Stimulated activated CD4-positive, alpha-beta T cell treated with anti-CD3 and anti-CD28 coated beads, TNF-alpha, amount 100 ng/mL, for 24 hours (primary cell): ENCODE measurements at places on chromosomes 2 and 18.

- DNase-seq = no peak
These were observed 5.6 kb downstream of the PHLPP1 start for GRCh38 chr18:62720766-62721613.

- DNase-seq = no peak
These were observed 121.1 kb downstream of the LAMA3 start for GRCh38 chr18:23810396-23810795.

GRCh38 chr2:2026851-2027250 lies 282.5 kb upstream of the PXDN start:
- DNase-seq = no peak

DNA sequence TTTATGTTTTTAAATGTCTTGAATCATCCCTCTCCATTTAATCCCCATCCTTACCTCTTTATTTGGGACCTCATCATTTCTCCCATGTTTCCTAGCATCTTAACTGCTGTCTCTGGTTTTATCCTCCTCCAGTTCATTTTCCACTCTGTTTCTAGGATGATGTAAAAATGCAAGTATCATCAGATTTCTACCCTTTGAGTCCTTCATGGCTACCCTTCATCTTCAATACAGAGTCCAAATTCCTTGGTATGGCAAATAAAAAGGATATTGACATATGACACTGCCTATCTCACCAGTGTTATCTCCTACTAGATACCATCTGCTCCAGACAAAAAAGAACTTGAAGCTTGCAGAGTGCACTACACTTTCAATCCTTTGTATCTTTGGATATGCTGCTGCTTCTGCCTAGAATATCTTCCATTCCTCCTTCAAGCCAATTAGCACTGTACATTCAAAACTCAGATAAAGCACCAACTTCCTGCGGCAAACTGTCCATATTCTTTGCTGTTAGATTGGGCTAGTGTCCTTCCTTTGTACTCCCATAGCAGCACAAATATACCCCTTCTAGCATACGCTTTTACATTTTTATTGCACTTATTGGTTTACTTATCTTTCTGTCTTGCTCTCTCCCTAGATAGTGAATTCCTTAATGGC lies 24.6 kb upstream of the TLK1 start:
- no peak for DNase-seq

GRCh38 chr2:20484034-20484617 lies 37.3 kb downstream of the RHOB start:
- DNase-seq = no peak

- DNase-seq = no peak
These were observed 1303.8 kb upstream of the NRXN1 start for GRCh38 chr2:52335727-52336126.

GRCh38 chr2:49943944-49944778 lies 789.8 kb upstream of the FSHR start:
- no peak for DNase-seq

DNA sequence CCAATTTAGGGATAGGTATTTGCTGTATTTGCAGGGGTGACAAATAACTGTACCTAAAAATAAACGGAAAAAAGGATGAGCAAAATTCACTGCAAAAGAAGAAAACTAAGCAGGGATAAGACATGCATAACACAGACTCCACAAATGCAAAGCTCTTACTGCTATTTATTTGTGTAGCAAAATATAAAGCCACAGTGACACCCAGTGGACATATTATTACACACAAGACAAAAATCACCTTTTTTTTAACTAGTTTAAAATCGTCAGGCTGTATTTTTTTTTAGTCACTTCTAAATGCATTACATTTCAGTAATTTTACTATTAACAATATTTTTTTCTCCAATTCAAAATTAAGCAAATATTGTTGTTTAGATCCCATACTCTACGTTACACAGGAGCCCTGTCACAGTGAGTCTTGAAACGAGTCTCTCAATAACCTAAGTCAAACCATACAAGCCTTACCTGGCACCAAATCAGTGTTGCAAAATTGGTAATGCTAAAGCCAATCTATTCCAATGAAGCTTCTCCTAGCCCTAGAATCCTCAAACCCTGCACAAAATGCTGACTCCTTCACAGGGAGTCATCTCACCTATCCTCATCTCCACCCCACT lies 23.7 kb downstream of the METTL4 start:
- DNase-seq = no peak

DNA sequence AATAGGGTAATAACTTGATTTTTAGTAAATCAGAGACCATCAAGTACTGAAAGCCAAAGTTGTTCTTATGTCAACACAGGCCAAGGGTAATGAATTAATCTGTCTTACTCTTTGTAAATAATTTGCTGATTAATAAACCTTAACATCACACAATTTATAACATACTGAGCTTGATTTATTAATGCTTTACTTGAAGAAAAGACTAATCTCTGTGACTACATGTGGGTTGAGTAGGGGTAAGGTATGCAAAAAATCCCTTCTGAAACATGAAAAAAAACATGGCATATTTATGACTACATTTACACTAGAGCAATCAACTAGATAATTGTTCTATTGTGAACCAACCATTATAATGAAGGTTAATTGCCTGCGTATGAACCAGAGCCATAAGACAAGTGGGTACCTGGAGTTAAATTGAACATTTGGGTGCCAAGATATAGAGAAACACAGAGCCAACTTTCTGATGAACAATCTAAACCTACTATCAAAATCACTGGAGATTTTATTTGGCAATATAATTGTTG lies 67.7 kb upstream of the GRB14 start:
- DNase-seq = no peak

- DNase-seq = no peak
These were observed 230.9 kb upstream of the ZSWIM2 start for GRCh38 chr2:187079901-187080300.

- DNase-seq = no peak
These were observed 17.1 kb downstream of the GYPC start for GRCh38 chr2:126672980-126673605.

DNA sequence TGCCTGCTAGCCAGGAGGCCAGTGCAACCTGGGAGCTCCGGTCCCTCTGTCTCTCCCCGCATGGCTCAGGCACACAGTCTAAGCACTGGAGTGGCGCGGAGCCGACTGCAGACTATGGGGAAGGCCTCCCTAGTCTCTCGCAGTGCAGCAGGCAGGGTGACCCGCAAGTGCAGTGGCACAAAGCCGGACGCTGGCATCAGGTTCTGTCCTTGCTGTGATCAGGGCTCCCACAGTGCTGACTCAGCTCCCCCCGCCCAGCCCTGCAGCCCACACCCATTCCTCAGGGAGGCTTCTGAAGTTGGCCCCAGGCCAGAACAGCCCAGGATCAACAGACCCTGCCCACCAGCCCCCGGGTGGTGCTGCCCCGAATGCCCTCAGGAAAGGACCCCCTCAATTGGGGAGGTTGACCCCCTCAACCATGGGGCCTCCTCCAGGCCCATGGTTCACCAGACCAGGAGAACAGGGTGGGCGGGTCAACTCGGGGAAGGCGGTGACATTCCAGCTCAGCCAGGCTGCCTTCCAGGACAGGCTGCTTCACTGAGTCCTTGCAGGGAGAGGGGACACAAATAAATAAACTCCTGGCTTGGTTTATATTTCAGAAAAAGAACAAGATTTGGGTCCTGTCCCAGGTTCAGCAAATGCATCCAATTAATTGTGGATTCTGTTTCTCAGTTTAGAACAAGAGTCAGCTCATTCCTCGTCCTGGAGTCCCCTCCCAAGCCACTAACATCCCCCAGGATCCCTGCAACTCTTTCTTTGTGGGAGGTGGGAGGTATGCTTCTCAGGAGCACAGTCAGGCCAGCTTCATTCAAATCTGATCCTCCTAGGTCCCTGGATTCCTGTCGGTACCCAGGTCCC lies 12.2 kb downstream of the BIN1 start:
- no peak for DNase-seq

DNA sequence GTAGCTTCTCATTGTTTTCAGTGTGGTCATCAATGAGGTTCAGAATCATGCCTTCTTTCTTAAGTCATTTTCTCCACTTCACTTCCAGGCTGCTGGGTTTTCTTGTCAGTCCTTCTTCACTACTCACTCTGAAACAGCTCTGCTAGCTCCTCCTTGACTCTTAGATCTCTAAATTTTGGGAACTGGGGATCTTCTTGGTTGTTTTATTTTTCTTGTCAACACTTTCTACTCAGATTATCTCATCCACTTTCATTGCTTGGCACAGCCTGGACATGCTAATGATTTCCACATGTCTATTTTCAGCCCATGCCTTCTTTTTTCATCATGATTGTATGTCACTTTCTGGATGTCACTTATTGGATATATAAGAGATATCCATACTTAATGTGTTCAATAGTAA lies 517.8 kb upstream of the DSEL start:
- DNase-seq = no peak

DNA sequence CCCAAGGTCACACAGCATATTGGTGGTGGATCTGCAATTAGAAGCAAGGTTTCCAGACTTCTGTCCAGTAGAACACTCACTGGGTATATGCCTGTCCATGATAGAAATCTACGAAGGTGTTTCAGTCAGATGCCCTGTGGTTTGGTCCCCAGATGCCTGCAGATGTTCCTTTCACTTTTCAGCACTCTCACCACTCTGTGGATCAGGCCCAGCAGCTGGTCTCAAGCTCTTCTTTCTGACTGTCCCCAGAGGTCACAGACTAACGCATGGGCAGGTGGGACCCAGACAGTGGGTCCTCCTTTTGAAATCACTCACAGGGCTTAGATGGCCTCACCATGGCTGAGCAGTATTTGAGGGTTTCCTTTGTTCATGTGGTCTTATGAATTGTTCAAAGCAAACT lies 376.5 kb downstream of the ALK start:
- no peak for DNase-seq
